ENCODE measurements at places on chromosomes 13 and 19.

GRCh38 chr19:4539693-4540581 lies at the start of gene LRG1:
LRG1 (minus strand) TSS chr19:4540036; CDS start chr19:4540013, 23 bp downstream.
- no peak for DNase-seq

GRCh38 chr13:35826626-35827254 lies 304.4 kb downstream of the DCLK1 start:
- DNase-seq: no peak

GRCh38 chr13:112596235-112596634 lies 8.3 kb upstream of the TUBGCP3 start:
- DNase-seq: no peak

DNA sequence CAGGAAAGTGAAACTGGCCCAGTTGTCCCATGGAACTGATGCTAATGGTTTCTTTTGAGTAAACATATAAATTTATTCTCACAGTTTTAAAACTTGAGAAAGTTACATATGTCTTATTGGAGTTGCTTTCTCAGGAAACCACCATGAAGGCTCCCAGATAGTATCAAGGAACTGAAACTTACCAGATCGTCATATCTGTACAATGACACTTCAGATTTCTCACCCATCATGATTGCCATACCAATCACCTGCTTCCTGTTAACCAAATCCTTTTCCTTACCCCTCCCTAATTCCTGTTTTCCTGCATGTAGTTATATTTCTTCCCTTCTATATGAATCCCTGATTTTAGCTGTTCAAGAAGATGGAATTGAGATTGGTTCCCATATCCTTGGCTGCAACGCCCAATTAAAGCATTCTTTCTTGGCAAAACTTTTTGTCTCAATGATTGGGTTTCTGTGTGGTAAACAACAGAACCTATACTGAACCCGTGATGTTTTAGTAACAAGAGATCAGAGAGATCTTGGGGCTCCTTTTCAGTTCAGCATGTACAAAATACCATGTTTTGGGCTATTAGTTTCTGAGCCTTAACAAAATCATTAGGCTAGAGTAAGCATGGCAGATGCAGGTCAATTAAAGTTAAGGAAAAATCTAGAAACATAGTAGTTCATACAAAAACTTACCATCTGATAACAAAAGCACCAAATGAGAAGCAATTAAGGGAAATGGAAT lies 781.3 kb upstream of the MIR17HG start:
- no peak for DNase-seq

GRCh38 chr13:28434926-28435325 lies 60.0 kb downstream of the FLT1 start:
- no peak for DNase-seq

- DNase-seq: no peak
Measured at GRCh38 chr19:51075998-51076397, 6.7 kb downstream of the KLK14 start.

DNA sequence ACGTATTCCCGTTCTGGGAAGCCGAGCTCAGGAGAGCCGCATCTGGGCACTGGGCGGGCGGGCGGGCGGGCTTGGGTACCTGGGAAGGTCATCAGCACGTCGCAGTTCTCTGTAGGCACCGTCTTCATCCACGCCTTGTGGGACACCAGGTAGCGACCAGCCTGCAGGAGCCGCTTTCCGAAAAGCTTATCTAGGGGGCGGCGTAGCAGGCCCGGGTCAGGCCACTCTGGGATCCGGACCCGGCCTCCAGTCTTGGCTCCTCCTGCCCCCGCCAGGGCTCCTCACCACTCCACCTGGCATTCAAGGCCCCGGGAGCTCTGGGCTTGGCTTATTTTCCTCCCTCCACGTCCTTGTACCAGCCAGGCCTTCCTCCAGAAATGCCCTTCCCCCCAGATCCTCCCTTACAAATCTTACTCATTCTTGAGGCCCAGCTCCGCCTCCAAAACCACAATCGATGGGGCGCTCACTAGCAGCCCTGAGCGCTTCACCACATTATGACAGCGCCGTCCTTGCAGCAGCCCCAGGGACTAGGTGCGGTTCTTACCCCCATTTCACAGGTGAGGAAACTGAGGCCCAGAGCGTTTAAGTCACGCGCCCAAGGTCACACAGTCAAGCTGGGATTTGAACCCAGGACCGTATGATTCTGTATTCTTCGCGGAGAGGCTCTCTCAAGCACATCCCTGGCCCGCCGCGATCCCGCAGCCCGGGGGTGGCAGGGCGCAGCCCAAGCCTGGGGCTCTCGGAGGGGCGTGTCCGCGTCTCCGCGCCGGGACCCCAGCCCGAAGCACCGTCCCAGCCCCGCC lies 843 bp downstream of the ANO8 start:
- no peak for DNase-seq

GRCh38 chr19:38079926-38080380 lies 144.1 kb downstream of the DPF1 start:
- peak; percentile 26 for DNase-seq

DNA sequence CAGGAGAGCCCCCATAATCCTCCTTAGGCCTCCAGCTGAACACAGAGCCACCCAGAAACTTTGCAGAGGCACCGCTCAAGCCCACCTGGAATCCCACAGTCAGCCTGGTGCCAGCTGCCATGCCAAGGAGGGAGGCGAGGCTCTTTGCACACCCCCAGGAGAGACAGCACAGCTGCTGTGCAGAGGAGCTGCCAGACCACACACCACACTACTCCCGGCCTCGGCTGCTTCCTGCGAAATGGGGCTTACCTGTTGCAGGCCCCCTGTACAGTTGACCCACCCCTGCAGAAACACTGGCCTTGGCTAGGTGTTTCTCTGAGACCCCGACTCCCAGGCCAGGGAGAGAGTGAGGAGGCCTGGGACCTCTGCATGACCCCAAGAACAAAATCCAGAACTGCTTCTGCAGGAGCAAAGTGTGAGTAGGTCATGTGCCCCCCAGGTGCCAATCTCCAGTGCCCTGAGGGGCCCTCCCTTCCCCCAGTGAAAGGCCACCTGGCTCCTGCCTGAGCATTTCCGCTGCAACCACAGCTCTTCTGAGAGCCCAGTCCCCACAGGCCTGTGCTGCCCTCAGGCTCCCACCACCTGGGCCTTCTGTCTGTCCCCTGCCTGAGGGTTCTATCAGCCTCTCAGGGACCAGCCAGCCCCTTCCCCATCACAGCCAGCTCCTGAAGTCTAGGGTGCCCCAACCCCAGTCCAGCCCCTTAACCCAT lies 580.4 kb downstream of the UQCRFS1 start:
- no peak for DNase-seq

- no peak for DNase-seq
Measured at GRCh38 chr13:20383058-20383457, 142.6 kb downstream of the CRYL1 start.

- DNase-seq: no peak
Measured at GRCh38 chr13:71464686-71465085, 402.3 kb downstream of the DACH1 start.

DNA sequence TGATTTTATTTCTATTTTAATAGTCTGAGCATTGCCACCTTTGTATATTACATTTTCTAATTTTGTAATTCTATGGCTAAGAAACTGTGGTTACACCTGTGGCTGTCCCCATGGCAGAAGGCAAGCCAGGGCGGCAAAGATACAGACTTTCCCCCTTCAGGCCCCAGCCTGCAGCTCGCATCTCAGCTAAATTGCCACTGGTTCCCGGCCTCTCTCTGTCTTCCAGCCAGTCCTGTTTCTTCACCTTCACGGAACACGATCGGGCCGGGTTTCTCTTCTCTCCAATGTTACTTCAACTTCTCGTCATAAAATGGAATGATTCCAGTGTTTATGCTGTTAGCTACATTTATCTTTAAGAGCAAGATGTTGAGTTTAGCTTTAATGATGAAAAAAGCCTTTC lies 124.5 kb upstream of the ZNF507 start:
- DNase-seq: no peak

DNA sequence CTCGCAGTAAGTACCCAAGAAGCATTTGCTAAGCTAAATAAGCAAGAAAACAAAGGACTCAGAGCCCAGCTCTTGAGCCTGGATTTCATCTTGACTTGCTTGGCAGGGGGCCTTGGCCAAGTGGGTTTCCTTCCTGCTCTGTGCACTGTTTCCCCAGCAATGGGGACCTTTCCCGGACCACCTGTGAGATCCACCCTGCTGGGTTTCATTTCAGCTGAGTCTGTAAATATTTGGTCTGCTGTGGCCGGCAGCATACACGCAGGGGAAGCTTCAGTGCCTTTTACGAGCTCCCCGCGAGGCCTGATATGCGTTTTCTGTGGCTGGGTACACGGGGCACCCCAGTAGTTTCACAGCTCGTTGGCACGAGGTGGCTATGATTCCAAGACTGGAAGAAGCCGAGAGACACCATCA lies 12.4 kb upstream of the TINCR start:
- no peak for DNase-seq

DNA sequence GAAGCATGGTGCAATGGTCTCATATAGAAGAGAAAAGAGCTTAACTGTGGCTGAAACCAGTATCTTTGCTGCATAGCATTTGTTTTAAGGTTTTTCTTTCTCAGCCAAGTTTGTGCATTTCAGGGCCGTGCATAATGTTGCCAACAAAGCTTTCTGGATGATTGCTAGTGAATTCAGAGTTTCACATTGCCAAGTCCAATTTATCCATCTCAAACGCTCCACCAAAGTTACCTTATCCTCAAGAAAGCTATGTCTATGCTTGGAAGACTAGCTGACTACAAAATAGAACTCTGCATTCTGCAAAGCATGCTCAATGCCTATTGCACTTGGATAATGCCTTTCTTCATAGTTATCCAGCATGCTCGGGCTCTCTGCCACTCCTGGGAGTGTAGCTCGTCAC lies 535.8 kb upstream of the SGCG start:
- DNase-seq: no peak

- no peak for DNase-seq
Measured at GRCh38 chr19:29854033-29854432, 42.2 kb downstream of the CCNE1 start.

DNA sequence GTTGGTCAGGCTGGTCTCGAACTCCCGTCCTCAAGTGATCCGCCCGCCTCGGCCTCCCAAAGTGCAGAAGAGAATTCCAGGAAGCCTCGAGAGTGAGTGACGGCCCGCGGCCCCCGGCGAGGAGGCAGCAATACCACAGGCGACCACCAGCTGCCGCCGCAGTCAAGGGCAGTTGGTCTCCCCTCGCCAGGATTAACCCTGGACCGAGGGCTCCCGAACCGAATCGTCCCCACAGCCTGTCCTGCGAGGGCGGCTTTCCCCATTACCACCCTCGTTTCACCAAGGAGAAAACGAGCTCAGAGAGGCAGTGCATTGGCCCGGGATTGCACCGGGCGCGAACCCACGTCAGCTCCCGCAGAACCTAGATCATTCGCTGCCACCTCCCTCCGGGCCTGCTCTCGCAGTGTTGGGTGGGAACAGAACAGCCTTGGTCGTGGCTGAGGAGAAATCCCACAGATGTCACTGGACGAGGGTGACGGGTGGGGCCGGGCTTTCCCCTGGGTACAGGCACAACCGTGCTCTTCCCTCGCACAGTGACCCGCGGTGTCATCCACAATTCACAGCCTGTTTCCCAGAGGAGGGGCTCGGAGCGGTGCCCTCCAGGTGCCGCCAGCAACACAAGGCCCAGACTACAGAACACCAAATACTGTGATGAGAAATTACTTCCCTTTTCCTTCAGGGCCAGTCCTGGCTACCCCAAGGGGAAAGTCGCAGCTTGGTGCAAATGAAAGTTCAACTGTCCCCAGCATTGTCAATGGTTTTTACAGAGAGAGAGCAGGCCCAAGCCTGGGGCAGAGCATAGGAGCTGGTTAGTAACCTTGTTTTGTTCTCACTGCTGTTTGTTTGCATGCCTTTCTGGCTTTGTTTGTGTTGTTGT lies 24.8 kb downstream of the C2CD4C start:
- DNase-seq: no peak

- no peak for DNase-seq
Measured at GRCh38 chr19:46015687-46016425, 7.0 kb downstream of the PGLYRP1 start.

DNA sequence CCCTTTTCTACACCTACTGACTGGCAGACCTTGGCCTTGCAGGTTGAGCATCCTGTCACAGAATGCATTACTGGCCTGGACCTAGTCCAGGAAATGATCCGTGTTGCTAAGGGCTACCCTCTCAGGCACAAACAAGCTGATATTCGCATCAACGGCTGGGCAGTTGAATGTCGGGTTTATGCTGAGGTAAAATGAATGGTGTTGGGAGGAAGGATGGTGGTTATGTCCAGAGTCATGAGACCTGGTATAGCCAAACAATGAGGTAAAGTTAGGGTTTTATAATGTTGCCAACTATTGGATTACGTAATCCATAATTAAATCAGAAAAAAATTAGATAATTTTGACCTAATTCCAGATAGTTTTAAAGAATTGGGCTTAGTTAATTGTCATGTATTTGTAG lies 212.5 kb downstream of the PCCA start:
- DNase-seq: no peak

DNA sequence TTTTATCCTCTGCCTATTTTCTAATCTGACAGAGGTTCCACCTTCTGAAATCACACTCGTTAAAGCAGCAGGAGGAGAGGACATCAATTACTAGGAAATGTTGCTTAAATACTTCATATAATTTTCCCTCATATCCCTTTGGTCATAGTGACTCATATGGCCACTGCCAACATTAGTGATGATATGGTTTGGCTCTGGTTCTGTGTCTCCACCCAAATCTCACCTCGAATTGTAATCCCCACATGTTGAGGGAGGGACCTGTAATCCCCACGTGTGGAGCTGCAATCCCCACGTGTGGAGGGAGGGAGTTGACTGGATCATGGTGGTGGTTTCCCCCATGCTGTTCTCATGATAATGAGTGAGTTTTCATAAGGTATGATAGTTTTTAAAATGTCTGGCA lies 618.4 kb upstream of the SLITRK5 start:
- no peak for DNase-seq

DNA sequence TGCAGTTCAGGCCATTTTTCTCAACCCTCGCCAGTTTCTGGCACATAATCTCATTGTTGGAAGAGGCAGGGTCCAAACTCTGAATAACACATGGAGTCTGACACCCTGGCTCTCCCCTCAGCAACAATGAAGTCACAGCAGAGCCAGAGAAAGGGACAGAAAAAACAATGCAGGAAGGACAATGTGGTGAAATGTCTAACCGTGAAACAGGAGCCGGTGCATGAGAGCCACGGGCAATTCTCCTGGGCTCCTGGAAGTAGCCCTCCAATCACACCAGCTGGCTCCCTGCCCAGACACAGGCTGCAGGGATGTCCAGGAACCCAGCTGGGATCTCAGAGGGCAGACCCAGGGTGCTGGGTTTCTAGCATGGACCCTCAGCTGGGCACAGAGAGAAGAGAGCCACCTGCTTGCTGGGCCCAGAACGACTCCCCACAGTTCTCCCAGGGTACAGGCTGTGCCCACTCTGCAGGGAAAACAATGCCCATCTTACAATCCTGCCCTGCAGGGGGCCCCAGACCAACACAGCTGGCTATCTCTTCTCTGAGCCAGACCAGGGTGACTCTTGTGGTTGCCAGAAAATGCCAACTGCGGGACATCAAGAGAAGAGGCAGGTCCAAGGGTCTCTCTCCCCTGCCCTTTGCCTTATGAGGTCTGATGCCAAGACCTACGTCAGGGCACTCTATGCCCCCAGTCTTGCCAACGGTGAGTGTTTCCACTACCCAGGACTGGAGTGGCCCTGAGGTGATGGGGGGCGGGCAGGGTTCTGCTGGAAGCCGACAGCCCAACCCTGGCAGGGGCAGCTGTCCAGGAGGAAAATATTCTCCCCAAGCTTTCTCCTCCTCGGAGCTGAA lies 64.5 kb downstream of the CEBPG start:
- DNase-seq: no peak
